Right hindlimb (tissue), 1 donor: ENCODE measurements at places on chromosomes 2 and 18.

GRCh38 chr2:115162494-115163293 is 720.3 kb downstream of the DPP10 start:
- DNase-seq, result peak; percentile 19

DNA sequence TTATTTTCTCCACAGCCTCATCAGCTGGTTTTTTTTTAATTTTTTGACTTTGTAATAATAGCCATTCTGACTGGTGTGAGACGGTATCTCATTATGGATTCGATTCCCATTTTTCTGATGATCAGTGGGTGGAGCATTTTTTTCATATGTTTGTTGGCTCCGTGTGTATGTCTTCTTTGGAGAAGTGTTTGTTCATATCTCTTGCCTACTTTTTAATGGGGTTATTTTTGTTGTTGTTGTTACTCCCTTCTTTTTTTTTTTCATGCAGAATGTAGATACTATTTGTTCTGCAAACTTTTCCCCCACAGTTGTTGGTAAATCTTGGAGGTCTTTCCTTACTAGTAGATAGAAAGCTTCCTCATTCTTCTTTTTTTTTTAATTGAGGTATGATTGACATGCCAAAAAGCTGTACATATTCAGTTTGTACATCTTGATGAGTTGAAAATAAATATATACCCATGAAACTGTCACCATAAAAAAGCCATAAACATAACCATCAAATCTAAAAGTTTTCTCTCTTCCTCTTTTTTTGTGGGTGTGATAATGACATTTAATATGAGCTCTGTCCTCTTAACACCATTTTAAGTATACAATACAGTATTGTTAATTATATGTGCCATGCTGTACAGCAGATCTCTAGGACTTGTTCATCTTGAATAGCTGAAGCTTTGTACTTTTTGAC is 21.8 kb upstream of the NT5DC4 start:
- DNase-seq, result no peak

GRCh38 chr2:218063486-218063885 is 5.6 kb upstream of the RUFY4 start:
- DNase-seq, result no peak

DNA sequence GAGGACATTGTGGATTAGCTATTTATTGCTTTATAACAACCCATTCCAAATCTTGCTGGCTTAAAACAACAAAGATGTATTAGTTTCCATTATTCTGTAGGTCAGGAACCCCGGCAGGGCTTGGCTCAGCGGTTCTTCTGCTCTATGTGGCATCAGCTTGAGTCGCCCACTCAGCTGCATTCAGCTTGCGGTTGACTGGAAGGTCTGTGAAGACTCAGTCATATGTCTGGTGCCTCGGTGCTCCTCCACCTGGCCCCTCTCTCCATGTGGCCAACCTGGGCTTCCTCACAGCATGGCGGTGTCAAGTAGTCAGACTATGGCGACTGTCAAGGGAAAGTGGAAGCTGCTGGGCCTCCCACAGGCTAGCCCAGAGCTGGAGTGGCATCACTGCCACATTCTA is 48.6 kb downstream of the EMILIN2 start:
- peak; percentile 11 for DNase-seq

DNA sequence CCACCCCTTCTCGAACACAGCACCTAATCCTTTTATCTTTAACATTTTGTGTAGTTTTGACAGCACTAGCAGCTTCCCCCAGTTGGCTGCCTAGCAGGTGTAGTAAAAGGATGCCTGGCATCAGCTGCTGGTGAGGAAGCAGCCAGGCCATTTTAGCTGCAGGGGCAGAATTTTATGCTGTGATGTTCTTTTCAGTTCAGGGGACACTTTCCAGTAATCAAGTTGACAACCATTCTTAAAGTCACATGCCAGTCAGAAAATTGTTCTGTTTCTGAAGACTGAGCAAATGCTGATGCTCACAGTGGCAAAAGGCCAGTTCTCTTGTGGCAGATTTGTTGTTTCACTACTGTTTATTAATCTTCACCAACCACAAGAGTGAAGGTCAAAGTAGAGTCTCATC is 570.8 kb downstream of the CCDC85A start:
- DNase-seq, result no peak

DNA sequence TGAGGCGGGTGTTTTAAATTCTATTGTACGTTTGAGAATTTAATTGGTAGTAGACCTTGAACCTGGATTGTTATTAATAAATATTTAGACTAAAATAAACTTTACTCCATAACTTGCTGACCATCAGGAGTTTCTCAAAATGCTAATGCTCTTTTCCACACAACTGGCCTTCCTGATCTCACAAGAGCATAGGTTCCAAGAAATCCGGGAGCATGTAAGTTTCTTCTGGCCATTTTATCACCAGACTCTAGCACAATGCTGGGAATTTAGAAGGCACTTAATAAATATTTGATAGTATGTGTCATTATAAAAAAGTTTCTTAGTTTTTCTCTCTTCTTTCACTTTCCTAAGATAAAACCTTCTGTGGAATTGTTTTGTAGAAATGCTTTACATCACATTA is 2047.1 kb downstream of the SUCLG1 start:
- DNase-seq, result no peak

- no peak for DNase-seq
These were observed 26.4 kb downstream of the ELP2 start for GRCh38 chr18:36155851-36156757.

DNA sequence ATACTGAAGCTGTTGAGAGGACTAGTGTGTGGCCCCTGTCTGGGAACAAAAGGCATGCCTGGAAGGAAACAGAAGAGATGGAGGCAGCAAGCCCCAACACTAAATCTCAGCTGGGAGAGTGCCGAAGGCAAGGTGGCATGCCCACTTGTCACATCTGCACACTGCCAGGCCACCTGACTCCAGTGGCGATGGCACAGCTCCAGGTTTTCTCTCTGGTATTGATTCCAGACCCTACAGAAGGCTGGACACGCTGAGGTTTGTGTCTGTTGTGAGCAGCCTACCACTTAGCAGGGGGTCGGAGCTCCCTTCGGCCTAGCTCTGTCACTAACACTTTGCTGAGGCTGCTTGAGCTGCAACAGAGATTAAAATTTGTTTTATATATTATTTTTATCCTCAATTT is 307.3 kb downstream of the TDRD15 start:
- DNase-seq, result no peak

DNA sequence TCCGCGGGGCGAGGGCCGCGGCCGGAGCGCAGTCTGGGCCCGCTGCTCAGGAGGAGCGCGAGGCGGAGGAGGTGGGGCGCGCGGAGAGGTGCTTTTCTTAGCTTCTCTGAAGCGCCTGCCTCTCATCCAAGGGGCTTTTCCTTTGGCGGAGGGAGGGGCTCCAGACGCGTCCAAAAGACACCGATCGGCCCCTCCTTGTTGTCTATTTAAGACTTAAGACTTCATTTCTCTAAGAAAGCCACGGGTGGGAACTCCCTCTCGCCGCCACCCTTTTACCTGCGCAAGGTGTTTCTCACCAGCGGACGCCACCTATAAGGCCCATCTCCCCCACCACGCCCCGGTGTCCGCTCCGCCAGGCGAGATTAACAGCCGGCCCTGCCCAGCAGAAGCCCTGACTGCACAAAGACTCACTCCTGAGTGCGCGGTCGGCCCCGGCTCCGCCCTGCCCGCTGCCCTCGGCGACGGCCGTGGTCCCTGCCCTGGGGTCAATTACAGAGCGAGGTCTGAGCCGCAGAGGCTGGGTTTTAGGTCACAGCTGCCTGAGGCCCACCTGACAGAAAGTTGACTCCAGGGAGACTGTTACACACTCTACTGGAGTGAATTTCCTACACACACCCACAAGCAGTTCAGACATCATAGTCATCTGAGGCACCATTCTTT is at the start of gene DSC2:
Gene DSC2 (minus strand): TSS at position 397 of the 660 bp plus-strand sequence. CDS start 450 bp downstream, outside the sequence.
- peak; percentile 25 for DNase-seq

DNA sequence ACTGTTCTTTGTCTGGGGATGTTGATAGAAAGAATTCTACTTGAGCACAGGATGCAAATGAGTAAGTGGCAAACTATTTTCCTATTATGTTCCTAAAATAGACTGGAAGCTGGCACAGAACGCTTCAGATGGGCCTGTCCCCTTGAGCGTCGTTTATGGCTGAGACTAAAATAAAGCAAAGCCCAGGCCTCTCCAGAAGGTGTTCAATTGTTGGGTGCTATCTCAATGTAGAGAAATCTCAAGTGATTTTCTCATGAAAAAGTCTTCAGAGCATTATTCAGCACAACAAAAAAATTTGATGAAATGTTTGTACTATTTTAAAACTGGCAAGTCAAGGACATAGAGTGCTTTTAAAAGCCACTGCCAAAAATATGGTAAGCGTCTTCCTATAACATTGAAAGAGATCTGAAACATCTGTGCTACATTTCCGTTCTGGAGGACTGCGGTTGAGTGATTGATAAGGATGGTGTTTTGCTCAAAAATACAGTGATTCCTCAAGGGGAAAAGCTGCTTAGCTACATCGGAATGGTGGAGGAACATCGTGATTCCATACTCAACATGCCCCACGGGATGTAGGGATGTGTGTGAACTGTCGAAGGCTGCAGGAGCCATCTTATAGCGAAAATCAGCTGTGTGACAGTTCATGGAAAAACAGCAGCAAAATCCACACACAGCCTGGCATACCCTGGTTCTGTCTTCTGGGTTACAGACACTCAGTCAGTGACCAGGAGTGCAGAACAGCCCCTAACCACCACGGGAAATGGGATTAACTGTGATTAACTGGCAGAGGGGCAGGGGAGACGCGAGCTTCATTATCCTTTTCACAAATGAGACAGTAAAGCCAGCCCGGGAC is 10.4 kb upstream of the LRRFIP1 start:
- no peak for DNase-seq

- DNase-seq, result no peak
These were observed 282.6 kb downstream of the CBLN2 start for GRCh38 chr18:72261590-72261989.

DNA sequence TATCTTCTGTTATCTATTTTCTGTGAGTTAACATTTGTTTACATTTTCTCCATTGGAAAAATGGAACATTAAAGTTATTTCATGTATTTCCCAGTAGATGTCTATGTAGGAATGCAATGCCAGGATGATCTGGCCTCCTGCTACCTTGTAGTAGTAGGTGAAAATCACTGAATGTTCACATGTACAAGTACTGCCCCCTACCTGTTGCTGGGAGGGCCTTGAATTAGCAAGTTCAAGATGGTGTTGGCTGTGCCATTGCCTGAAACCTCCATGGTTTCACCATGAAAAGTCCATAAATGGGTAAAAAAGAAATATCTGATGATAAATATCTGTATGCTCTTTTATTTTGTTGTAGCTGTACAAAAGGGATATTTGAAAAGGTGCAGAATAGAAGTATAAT is 30.7 kb downstream of the XRCC5 start:
- DNase-seq, result no peak

GRCh38 chr2:134278553-134278952 is 24.7 kb downstream of the MGAT5 start:
- DNase-seq, result no peak

GRCh38 chr2:128868686-128869551 is 550.3 kb upstream of the HS6ST1 start:
- no peak for DNase-seq

DNA sequence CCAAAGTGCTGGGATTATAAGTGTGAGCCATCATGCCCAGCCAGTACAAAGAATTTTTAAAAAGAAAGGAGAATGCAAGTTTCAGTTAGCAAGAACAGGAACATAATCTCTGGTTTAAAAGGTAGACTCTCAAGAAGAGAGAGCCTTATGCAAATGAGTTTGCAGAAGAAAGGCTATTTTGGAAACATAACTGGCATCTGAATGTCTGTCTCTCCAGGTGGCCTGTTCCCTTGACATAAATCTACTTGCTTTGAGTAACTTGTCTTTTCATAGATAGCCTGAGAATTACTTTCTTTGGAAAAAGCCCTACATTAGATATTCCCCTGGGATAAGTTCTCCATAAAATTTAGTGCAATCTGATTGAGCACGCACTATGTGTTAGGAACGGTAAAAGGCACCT is 109.6 kb downstream of the ICOS start:
- DNase-seq, result no peak

- DNase-seq, result no peak
These were observed 97.7 kb upstream of the TFCP2L1 start for GRCh38 chr2:121382744-121383143.

DNA sequence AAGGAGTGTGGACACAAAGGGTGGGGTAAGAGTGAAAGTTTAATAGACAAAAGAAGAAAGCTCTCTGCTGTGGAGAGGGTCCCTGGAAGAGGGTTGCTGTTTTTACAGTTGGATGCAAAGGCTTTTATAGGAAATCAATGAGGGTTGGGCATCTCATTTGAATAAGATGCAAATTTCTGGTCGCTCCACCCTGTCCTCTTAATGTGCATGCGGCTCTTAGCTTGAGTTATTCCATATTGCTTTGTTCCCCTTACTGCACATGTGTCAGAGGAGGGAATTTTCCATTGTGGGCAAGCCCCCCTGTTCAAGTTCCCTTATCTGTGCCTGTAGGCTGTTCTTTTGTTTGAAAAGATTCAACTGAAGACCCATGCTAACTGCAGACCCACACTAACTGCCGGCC is 326.5 kb downstream of the BCL11A start:
- DNase-seq, result no peak

DNA sequence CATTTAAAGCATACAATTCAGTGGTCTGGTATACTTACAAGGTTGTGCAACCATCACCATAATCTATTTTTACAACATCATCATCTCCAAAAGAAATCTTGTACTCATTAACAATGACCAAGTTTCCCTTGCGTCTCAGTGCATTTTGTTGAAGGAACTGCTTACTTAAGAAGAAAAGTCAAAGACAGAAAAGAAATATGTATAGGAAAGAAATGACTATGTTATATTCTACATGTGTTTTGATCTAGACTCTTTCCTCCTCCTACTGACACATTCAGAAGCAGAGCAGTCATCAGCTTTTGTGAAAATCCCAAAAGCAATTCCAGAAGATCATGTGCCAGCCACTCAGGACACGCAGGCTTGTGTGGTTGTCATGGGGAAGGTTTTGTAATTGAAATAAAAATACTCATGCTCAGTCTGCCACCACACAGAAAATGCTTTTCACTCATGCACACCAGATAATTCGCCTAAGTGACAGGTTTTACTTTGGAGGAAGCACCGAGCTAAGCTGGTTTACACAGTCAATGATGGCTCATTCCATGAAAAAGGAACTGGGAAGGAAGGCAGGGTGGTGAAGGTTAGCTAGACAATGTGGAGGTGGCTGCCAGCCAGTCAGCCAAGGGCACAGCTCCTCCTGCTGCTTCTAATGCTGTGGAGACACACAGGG is 158.5 kb upstream of the REV1 start:
- peak; percentile 57 for DNase-seq

GRCh38 chr2:216463148-216463547 is 35.5 kb upstream of the RPL37A start:
- no peak for DNase-seq

DNA sequence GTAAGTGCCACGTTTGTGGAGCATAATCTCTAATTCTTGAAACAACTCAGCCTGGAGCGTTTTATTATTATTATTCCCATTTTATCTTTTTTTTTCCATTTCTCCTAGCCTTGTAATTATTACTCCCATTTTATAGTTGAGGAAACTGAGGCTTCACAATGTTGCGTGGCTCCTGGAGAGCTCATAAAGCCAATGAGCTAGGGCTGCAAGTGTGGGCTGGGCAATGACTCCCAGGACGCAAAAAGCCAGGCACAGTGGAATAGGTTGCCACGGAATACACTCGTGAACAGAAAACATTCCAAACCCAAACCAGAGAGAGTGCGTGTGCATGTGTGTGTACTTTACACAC is 13.5 kb upstream of the KLF11 start:
- DNase-seq, result no peak

GRCh38 chr18:39746201-39746600 is 2180.6 kb upstream of the CELF4 start:
- no peak for DNase-seq

GRCh38 chr2:149808556-149808955 is 221.0 kb upstream of the MMADHC start:
- DNase-seq, result no peak

GRCh38 chr18:76405681-76406356 is 89.2 kb downstream of the ZNF516 start:
- peak; percentile 58 for DNase-seq

- DNase-seq, result peak; percentile 88
These were observed 48.2 kb upstream of the MAP3K20 start for GRCh38 chr2:173027181-173028128.
